ENCODE measurements at places on chromosomes 3 and 15.
A peak's percentile ranks its signal among the peaks of the same experiment; 100 is the strongest.

DNA sequence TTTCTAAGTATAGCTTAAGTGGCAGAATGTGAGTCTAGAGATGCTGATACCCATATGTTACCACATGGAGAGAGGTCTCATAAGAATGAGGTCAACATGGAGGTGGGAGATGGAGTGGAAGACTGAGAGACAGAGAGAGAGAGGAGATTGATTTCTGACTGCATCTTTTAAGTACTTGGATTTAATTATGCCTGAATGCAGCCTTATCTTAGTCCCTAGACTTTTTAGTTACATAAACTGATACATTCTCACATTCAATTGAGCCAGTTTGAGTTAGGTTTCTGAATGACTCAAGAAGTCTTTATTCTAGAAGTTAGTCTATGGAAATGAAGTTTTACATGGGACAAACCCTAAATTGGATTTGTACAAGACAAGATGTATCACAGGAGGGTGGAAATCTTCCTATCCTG lies 58.5 kb upstream of the TNFSF10 start:
- DNase-seq, result no peak

GRCh38 chr15:65249641-65250040 lies 37.0 kb downstream of the PARP16 start:
- peak; percentile 29 for DNase-seq

- no peak for DNase-seq
Observed at GRCh38 chr3:178443634-178444033, 92.6 kb upstream of the KCNMB2 start.

DNA sequence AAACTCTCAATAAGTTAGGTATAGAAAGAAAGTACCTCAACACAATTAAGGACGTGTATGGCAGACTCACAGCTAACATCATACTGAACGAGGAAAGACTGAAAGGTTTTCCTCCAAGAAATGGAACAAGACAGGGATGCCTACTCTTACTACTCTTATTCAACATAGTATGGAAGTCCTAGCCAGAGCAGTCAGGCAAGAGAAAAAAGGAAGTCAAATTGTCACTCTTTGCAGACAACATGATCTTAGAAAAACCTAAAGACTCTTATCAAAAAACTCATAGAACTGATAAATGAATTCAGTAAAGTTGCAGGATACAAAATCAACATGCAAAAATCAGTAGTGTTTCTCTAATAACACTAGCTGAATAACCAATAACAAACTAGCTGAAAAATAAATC lies 96.0 kb downstream of the C3orf70 start:
- DNase-seq, result no peak

DNA sequence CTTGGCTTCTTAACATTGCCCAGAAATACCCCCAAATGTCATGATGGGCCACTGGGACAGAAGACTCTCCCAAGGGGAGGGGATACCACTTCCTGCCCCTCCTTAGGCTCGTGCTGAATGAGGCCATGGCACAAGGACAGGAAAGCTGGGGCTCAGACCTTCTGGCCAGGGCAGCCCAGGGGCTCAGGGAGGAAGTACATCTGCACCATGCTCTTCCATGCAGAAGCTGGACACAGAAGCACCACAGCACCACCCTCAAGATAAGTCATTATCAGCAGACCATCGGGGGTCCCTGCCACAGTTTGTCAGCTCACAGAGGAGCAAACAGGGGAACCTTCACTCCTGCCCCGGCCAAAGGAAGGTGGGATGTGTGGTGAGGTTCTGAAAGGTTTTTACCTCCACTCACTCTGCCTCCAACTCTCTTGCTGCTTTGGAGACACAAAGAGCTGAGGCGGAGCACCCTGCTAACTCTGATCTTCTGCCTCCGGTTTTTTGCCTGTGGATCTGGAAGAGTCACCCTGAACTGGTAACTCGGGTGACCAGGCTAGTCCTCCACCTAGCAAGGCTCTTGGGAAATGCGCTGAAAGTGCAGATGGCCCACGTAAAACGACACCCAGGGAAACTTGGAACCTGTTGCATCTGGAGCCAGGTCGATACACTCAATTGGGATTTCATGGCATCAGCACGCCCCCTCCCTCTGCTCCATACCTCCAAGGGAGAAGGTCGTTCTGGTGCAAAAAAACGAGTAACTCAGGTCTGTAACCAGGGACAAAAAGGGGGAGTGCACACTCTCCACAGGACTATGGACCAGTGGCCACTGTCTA lies 8.3 kb downstream of the BMF start:
- DNase-seq, result no peak

DNA sequence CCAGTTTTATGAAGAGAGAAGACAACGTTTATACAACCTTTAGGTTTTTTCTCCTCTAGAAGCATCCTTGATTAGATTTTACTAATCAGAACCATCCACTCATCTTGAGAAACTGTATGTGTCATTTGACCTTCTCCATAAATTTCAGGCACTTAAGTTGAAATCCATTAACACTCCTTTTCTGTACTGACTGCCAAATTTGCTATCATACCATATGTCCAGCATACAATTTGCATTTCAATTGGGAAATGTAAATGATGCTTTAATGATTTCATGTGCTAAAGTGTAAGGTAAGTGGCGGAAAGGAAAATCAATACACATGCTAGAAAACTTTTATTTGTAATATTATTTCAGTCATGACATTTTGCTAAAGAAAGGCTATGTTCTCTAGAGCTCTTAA lies 731.6 kb downstream of the GBE1 start:
- DNase-seq, result no peak

GRCh38 chr3:100796556-100796955 lies 87.3 kb downstream of the TFG start:
- DNase-seq, result no peak

DNA sequence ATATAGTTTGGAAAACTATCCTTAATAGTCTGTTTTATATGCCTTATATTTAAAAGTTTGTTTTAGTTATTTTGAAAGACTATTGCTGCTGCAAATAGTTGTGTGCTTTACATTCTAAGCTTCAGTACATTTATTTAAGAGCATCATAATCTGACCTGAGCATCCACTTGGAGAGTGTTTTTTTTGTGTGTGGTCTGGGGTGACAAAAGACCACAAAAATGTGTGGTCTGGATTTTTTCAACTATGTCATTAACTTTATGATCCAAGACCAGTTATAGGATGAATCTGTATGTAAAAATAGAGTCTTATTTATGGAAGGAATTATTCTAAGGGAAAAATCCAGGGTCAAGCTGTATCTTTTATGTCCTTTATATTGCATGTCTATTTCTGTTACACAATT lies 77.4 kb downstream of the SLTM start:
- DNase-seq, result no peak

DNA sequence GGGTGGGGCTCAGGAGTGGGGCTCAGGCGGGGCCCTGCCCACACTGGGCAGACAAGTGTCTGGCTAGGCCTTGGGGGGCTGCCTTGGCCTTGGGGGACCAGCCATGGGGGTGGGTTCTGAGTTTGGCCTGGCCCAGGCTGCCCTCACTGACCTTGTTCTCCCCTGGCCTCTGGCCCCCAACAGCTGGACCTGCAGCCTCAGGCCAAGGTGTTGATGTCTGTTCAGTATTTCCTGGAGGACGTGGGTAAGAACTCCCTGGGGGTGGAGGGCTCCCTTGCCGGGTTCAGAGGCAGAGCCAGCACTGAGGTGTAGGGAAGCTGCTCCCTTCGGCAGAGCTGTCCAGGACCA lies 20.0 kb downstream of the PRKCD start:
- DNase-seq, result no peak

GRCh38 chr3:5545719-5546118 lies 358.2 kb downstream of the EDEM1 start:
- no peak for DNase-seq

GRCh38 chr3:65356331-65357248 lies 668.8 kb upstream of the ADAMTS9 start:
- DNase-seq, result no peak

- DNase-seq, result no peak
Observed at GRCh38 chr3:18134386-18135059, 290.6 kb downstream of the SATB1 start.

DNA sequence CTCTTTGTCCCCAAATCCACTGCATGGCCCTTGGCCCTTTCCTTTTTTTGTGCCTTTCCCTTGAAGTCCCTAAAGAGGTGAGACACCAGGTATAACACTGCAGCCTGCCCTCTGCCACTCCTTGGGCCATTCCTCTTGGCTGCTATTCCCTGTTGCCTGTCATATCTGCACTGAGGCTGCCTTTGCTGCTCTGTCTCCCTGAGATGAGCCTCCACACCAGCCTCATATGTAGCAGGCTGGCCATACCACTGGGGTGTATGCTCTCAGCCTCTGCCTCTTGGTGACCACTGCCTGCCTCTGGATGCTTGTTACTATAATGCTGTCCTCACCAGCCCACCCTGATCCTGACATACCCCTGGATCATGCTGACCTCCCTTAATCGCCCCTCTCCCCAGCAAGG lies 252.0 kb downstream of the CLSTN2 start:
- no peak for DNase-seq

- no peak for DNase-seq
Observed at GRCh38 chr3:98765721-98766120, 2.6 kb downstream of the ST3GAL6 start.

GRCh38 chr3:53109190-53109589 lies 21.0 kb downstream of the RFT1 start:
- DNase-seq, result no peak

- DNase-seq, result no peak
Observed at GRCh38 chr15:74307827-74308811, 59.3 kb downstream of the CYP11A1 start.

- DNase-seq, result no peak
Observed at GRCh38 chr3:9581742-9582141, 28.1 kb upstream of the LHFPL4 start.

- no peak for DNase-seq
Observed at GRCh38 chr15:58308742-58309355, 122.9 kb upstream of the LIPC start.

- no peak for DNase-seq
Observed at GRCh38 chr15:30943654-30944335, 40.1 kb downstream of the FAN1 start.

DNA sequence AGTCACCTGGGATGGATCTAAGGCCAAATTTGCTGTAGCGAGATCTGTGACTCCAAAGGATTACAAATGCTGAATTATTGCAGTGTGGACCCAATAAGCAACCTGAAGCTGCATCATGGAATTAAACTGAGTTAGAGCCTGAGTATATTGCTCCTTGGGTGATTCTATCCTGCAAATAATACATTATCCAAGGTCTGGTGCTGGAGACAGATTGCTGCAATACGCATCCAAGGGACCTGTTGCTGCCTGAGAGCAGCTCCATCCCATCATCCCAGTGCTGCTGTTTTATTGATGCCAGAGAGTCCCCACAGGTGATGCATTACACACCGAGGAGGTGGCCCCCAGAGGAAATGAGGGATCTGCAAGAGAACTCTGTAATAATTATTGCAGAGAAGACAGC lies 31.6 kb upstream of the PCSK6 start:
- no peak for DNase-seq

DNA sequence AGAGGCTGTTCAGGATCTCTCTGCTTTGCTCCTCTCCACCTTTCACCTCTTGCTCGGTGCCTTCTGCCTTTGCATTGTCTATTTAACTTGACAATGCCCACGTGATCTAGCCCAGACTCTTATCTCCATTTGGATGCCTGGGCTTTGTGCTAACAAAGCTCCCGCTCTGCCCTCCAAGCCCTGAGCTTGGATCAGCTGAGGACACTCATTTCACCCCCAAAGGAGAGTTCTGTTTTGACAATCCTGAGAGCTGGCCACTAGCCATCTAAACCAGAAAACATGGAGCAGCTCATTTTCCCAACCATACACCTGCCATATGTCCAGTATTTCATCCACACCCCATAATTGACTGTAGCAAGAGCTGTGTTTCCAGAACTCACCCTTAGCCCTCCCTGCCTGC lies 12.8 kb downstream of the GPR176 start:
- DNase-seq, result no peak

- no peak for DNase-seq
Observed at GRCh38 chr15:83053151-83053550, 13.9 kb downstream of the BTBD1 start.

DNA sequence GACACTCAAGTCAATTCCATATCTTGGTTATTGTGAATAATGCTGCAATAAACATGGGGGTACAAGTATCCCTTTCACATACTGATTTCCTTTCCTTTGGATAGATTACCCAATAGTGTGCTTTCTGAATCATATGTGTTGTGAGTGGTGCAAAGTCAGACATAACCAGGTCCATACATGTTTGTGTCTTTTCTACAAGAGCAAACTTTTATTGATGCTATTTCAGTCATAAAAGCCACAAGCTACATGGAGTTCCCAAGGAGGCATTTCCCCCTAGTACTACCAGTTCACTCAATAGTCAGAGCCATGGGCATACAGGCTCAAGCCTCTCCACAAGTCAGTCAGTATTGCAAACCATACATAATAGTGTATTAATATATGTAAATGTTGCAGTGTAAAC lies 10.1 kb downstream of the CEP63 start:
- DNase-seq, result no peak

DNA sequence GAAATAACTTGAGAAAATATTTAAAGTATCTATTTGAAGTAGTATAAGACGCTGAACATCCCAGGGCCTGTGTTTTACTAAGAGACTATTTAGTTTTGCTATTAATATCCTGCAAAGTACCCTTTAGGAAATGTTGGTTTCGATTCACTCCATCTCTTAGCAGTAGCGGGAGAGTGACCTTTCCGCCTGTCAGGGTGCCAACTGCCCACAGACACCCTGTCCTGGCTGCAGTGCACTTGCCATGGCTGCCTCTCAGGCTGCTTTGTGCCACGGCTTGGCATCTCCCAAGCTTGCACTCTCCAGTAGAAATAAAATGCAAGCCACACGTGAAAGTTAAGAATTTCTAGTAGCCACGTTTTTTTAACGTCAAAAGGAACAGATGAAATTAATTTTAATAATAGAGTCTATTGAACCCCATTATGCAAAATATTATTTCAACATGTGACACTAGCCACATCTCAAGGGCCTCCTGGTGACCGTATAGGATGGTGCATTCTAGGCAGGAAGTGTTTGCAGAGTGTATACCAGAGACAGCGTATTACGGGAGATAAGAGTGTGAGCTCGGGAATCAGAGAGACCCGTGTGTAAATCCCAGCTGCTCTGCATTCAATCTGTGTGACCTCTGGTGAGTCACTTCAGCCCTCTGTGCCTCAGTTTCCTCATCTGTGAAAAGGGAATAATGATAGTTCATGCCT lies 19.8 kb downstream of the ADAMTS9 start:
- no peak for DNase-seq

GRCh38 chr3:59731943-59732342 lies 682.1 kb upstream of the CFAP20DC start:
- DNase-seq, result no peak

DNA sequence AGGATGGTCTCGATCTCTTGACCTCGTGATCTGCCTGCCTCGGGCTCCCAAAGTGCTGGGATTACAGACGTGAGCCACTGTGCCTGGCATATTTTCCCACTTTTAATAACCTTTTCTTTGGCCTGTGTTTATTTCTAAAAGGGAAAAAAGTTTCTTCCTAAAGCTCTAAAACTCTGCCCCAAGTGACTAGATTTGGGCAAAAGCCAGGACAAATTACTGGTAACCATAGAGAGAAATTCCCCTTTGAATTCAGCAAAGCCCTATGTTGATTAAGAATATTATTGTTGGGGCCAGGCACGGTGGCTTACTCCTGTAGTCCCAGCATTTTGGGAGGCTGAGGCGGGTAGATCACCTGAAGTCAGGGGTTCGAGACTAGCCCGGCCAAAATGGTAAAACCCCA lies 11.5 kb upstream of the TRPM7 start:
- DNase-seq, result no peak

All from stimulated activated CD4-positive, alpha-beta T cell treated with anti-CD3 and anti-CD28 coated beads, TNF-alpha, amount 100 ng/mL, for 4 hours (primary cell).